ENCODE measurements at places on chromosomes 3 and 15.

DNA sequence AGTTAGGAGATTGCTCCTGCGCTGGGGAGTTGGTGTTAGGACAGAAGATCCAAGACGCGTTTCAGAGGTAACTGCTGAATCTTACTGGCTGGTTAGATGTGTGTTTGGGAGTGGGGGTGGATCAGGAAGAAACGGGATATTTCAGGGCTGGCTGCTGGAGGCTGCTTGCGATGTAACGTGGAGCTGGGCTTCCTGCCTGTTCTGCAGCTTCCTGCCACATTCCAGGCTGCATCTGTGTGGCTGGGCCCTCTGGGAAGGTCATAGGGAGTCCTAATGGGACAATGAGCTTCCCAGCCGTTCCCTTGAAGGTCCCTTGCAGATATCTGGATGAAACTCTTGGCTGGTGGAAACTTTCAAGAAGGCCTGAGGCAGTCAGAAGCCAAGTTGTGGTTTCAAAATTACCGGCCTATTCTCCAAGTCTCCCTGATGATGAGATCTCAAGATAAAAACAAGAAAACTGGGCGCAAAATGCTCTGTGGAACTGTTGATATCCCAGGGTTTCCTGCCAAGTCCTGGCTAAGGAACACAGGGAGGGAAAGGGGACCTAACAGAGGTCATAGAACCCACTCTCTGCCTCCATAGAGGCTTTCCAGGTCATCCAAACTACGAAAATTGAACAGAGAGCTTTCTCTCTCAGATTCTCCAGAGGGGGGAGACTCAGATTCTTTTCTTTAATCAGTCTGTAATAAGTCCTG is 67.0 kb downstream of the NOX5 start:
- no peak for DNase-seq

- no peak for DNase-seq
These were observed 120.2 kb downstream of the EPHA3 start for GRCh38 chr3:89227634-89228033.

GRCh38 chr15:53903129-53903528 is 75.1 kb upstream of the UNC13C start:
- no peak for DNase-seq

DNA sequence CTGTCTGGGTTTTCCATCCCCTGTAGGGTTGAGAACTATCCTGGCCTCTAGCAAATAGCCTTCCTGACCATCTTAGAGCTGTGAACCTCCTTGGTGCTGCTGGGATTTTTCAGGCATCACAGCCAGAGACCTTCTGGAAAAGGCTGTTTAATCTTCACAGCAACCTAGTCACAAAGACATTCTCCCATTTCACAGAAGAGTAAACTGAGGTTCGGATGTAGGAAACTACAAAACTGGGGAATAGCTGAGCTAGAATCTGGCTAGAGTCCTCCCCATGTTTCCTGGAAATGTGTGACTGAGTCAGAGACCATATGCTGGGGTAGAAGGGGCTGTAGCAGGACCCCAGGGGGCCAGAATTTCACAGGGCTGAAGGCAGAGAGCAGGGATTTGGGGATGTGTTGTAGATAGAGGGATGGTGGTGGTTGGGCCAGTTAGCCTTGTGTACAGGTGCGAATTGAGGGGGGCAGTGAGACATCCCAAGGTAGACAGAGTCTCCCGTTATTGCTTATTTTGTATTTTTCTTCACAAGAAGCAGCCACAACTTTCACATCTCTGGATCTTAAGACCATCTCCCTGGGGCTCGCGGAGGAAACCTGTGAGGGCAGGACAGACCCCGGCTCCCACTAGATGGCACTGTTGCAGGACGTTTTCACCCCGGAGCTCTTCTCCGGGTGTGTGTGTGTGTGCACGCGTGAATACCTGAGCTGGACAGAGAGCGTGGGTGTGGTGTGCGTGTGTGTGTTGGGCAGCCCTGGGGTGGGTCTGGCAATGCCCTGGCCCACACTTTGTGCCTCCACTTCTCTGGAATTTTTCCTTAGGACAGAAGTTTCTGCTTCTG is 66.9 kb upstream of the PRR23C start:
- peak; percentile 58 for DNase-seq

- no peak for DNase-seq
These were observed 33.4 kb downstream of the PRKCD start for GRCh38 chr3:53194210-53195065.

GRCh38 chr3:122794779-122795673 is at the start of gene SLC49A4:
TSS of gene SLC49A4 (plus strand) at chr3:122795069. CDS start at chr3:122795193, 124 bp downstream.
- DNase-seq: no peak

GRCh38 chr15:48418343-48418742 is 87.1 kb downstream of the DUT start:
- DNase-seq: no peak

DNA sequence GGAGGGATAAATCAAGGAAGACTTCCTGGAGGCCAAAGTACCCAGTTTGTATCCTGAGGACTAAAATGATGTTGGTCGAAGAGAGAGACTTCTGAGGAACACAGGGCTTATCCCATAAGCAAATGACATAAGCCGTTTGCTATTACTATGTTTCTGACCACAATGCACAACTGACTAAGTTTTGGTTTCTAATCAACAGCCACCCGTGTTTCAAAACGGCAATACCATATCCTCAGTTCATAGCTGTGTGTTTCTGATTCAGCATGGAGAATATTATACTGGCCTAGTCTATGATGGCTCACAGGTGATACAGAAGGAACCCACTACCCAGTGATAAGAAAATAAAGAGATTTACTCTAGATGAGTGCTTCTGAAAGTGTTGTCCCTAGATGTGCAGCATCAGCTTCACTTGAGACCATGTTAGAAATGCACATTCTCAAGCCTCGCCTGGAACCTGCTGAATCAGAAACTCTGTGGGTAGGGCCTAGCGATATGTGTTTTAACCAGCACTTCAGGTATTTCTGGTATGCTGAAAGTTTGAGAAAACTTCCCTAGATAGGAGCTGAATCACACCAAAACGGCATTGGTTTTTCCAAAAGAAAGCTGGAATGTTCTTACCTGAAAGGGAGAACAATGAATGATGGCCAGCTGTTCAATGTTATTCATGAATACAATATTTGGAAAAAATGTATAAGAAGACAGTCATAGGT is 639.7 kb upstream of the NR2F2 start:
- DNase-seq: no peak

GRCh38 chr15:52191207-52191606 is at the start of gene GNB5:
TSS of gene GNB5 (minus strand) at chr15:52191392. CDS start at chr15:52184676, 6,716 bp downstream.
- DNase-seq: no peak

DNA sequence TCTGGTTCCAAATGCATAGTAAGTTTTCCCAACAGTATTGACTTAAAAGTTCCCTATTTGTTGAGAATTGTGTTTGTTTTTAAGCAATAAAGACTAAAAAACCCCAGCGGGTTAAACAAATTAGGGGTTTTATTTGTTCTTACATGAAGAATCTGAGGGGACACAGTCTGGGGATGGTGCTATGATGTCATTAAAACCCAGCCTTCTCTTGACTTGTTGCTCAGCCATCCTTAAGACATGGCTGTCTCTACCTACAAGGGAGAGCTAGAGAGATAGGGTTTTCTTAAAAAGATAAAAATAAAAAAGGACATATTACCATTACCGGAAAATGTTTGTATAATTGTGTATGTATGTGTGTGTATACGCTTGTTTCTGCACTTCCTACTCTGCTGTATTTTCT is 11.7 kb upstream of the ARL14 start:
- DNase-seq: no peak

- DNase-seq: no peak
These were observed 189.3 kb upstream of the SGO1 start for GRCh38 chr3:20375302-20375701.

GRCh38 chr3:125059488-125060245 is 3.9 kb upstream of the HEG1 start:
- no peak for DNase-seq

- DNase-seq: no peak
These were observed 756.3 kb downstream of the VGLL3 start for GRCh38 chr3:86234506-86235254.

DNA sequence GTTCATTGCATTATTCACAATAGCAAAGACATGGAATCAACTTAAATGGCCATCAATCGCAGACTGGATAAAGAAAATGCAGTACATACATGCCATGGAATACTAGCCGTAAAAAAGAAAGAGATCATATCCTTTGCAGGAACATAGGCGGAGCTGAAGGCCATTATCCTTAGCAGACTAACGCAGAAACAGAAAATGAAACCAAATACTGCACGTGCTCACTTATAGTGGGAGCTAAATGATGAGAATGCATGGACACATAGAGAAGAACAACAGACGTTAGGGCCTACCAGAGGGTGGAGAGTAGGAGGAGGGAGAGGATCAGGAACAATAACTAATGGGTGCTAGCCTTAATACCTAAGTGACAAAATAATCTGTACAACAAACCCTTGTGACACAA is 57.9 kb downstream of the RASA2 start:
- DNase-seq: no peak

DNA sequence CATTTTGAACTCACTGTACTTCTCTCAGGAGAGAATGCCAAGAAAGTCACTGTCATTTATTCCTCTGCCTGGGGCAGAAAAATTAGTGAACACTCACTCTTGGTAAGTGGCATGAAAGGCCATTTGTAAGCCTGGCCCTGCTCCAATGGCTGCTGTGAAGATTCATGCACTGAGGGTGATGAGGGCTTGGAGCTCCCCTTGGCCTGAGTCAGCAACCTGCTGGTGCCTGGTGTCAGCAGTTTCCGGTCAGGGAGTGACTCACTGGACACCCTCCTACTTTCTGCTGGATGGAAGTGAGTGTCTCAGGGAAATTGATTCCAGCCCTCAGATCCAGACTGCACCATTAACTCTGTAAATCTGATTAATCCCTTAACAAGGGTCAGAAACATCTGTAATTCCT is 37.6 kb downstream of the TRA2B start:
- DNase-seq: no peak

- DNase-seq: no peak
These were observed 256.2 kb downstream of the NLGN1 start for GRCh38 chr3:173653781-173654180.

- no peak for DNase-seq
These were observed 352.0 kb downstream of the GAP43 start for GRCh38 chr3:115975353-115975752.

- DNase-seq: no peak
These were observed 22.6 kb downstream of the RARRES1 start for GRCh38 chr3:158709666-158710083.

- DNase-seq: no peak
These were observed 1061.5 kb downstream of the ROBO2 start for GRCh38 chr3:78101384-78101783.

GRCh38 chr3:82165266-82165665 is 403.8 kb upstream of the GBE1 start:
- no peak for DNase-seq

DNA sequence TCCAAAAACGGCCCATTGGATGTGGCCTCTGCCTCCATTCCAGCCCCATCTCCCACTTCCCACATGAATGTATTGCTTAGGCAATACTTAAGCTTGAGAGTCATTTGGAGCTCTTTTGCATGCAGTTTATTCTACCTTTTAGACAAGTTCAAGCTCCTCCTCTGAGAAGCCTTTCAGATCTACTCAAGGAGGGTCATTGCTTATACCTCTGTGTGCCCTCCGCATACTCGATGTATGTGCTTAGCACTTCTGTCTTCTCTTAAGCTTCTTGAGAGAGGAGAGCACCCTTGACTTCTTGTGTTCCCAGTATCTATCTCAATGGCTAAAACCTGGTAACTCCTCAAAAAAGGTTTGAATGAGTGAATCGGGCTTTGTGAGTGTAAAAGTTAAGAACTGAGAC is 6.6 kb upstream of the UBE3A start:
- no peak for DNase-seq

DNA sequence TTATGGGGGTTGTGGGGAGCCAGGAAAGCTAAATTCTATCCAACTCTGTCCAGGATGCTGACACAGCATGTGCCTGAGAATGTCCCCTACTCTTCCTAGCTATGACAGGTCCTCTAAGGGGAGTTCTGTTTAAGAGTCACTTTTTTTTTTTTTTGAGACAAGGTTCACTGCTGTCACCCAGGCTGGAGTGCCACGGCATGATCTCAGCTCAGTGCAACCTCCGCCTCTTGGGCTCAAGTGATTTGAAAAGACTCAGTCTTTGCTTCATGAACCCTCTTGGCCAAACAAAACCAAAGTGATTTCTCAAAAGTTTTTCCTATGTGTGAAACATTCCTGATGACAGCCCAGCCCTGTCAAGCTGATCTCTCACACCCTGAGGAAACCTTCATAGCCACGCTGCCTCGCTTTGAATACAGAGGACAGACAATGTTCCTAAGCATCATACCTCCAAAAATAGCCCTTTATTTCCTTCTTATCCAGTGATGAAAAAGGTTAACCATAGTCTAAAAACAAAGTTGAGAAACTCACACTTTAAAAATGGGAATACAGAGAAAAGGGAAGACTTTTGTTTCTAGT is 105.5 kb upstream of the PROK2 start:
- no peak for DNase-seq

- no peak for DNase-seq
These were observed 12.3 kb upstream of the PCSK6 start for GRCh38 chr15:101501703-101502373.

- DNase-seq: no peak
These were observed 81.2 kb downstream of the SCAPER start for GRCh38 chr15:76823890-76824289.

- DNase-seq: no peak
These were observed 408.2 kb upstream of the TGFBR2 start for GRCh38 chr3:30198162-30198561.

- no peak for DNase-seq
These were observed 590.4 kb downstream of the PDCD6IP start for GRCh38 chr3:34388830-34389229.

- DNase-seq: no peak
These were observed 81.7 kb downstream of the CCNL1 start for GRCh38 chr3:157078131-157078810.

DNA sequence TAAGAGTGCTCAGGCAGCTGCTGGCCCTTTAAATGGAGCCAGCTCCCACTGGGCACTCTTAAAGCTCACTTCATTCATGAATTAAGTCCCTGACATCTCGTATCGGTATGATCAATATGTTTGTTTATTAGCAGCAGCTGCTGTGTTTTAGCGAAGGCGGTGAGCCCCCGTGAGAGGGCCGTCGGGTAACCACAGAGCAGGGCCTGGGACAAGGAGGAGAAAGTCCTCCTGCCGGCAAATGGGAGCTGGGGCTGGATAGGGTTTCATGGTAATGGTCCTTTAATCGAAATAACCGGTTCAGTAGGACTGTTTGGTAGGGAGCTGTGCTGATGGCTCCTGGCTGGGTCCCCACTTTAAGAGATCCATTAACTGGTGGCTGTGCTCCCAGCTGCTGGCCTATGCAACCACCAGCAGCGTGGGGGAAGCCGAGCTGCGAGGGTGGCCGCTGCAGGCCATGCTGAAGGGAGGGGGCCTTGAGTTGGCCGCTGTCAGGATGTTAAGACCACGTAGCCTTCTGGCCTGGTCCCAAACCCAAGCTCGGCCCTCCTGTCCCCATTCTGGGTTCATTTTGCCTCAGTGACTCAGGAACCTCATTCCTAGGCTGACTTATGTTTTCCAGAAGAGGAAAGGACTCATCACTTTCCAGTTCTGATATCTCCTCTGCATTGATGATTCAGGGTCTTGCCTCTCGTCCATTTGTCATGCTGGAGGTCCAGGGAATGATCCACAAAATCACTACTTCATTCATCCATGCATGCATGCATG is 67.6 kb upstream of the NTRK3 start:
- DNase-seq: no peak
